ENCODE measurements at places on chromosomes 12 and 14.
A peak's percentile ranks its signal among the peaks of the same experiment; 100 is the strongest.

- DNase-seq: no peak
Observed at GRCh38 chr14:72708708-72709475, 185.0 kb downstream of the DPF3 start.

DNA sequence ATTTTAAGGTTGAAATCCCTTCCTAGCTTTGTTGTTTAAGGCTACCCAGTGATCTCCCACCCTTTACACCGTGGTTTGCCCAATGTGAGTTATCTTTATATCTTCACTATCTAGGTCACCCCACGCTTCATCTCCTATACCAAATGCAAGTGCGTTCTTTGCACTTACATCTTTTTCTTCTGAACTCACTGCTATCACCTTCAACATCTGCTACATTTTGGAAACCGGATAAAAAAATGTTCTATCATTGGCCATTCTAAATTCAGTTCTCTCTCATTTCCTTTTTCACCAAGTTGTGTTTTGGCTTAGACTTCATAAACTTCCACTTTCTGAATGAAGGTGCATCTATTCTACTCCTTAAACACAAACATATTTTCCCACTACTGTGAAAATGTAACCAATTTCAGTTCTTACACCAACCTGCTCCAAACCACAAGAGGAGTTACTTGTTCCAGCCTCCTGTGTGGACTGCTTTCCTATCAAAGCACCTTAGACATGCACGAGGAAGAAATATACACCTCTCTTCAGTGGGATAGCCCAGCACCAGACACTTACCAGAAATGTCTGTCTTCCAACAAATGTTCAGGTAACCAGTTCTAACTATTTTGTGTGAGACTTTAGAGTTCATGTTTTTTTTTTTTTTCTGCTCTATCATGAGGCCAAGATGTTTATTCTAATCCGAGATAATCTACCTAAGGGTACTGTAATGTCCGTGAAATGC lies 21.9 kb downstream of the CLEC9A start:
- peak; percentile 32 for DNase-seq

DNA sequence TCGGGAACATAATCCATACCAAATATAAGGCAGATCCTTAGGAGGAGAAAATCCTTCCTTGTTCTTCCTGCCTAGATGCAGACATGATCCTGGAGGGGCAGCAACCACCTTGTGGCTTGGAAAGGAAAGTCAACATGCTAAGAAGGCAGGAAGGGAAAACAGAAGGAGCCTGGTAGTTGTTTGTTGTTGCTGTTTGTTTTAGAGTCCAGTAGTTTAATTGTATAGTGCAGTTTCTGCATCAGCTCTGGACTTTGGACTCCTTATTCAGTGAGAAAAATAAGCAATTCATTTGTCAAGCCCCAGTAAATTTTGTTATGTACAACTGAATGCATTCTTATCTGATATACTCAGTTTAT lies 45.7 kb upstream of the APPL2 start:
- no peak for DNase-seq

DNA sequence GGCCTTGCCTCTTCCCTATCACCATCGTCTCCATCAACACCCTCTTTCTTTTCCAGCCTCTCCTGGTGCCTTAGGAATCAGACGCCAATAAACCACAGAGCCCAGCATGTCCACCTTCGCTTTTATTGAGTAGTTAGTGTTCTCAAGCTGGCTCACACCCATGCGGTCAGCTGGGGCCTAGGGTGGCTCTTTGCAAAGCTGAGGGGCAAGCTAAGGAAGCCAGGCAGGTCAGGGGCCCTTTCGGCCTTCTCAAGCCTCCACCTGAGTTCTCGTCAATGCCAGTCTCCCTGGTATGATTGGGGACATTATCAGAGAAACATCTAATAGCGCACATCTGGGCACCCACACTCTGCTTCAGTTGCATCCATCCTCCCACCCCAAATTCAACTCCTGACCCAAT lies 737 bp upstream of the TEX52 start:
- DNase-seq: no peak

DNA sequence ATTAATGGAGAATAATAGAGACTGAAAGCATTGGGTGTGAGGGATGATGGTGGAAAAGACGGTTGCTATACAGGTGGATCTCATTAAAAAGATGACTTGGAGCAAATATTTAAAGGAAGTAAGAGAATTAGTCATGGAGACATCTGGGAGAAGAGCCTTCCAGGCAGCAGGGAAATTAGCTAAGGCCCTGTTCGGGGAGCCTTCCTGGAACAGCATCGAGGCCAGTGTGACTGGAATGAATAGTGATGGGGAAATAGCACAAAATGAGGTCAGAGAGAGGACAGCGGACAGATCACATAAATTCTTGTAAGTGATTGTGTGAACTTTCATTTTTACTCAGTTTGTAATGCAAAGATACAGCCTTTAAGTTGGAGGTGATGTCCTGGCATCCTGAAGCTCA lies 842.3 kb downstream of the SLC6A15 start:
- no peak for DNase-seq

DNA sequence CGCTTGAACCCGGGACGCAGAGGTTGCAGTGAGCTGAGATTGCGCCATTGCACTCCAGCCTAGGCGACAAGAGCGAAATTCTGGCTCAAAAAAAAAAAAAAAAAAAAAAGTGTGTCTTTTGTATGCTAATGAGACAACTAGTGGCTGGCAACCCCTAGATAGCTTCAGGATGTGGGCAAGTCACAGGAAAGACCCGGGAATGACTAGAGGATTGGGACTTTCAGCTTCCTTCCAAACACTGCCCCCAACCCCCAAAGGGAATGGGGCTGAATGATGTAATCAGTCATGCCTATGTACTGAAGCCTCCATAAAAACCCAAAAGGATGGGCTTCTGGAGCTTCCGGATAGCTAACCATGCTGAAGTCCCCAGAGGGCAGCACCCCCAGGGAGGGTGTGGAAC lies 28.6 kb downstream of the USP44 start:
- no peak for DNase-seq

DNA sequence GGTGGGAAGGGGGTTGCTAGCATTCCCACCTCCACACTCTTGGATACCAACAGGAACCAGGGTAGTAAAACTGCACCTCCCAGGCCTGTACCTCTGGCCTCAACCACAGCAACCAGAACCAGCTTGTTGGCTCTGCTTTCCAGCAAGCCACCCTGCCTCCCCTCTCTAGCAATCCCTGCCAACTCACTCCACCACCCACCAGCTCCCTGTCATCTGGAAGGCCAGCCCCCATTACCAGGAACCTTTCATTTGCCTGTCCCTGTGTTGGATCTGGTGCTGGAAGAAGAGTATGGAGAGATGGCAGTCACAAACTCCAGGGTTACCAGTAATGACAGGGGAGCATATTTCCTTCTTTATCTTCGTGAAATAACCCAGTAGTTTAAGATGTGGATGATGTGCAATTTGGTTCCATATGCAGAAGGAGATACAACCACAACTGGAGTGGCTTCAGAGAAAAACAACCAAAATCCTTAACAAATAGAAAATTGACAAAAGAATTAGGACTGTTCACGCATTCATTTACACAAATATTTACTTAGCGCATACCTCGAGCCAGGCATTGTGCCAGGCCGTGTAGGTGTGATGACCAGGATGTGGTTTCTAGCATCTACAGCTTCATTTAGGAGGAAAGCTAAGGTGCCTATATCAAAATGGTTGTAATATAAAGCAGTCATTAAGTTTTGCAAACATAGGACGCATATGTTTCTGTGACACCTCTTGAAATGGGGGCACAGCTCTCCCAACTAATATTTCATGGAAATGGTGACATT lies 3.4 kb downstream of the B4GALNT3 start:
- no peak for DNase-seq

DNA sequence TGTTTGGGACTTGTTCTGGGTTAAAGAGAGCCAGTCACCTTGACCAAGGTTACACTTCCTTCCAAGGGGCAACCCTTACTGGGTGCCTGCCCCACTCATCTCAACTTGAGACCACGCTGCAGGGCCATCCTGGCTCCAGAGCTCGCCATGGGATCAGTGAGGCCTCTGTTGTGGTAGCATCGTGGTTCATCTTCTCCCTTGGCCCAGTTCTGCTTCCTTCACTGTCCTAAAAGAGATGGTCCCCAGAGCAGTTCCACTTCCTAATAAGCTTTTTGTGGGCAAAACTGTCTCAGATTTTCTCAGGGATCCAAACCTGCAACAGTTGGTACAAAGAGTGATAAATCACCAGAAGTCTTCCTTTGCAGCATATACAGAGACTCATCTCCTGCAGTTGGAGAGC lies 165.9 kb upstream of the TMEM260 start:
- DNase-seq: no peak

GRCh38 chr14:79852950-79853744 lies 358.2 kb downstream of the DIO2 start:
- DNase-seq: no peak

GRCh38 chr12:93375906-93376305 lies 1.8 kb upstream of the NUDT4 start:
- DNase-seq: no peak

DNA sequence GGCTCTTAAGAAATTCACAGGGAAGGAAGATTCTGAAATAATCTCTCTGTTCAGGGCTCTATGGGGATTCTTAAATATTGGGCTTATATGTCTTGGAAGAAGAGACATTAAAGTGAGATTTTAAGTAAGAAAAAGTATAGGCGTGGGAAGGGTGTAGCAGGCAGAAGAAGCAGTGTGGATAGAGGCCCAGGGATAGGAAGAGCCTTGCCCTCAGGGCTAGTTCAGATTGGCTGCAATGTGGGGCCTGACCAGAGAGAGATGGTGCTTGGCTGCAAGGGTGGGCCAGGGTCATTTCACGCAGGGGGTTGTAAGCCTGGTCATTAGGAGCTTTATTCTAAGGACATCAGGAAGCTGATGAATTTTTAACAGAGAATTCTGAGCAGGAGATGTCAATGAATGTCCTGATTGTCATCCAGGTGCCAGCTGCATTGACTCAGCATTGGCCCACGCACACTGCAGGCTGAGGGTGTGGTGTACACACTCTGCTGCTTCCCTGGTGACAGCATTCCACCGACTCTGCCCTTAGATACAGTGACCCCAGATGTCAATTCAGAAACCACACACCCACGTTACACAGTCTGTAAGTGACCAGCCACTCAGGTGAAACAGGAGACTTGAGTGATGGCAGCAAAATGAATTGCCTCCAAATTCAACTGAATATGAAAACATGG lies 582.5 kb downstream of the NRXN3 start:
- no peak for DNase-seq

All from hematopoietic multipotent progenitor cell treated with erythropoietin and hydrocortisone succinate and interleukin-3 and kit ligand, for 6 days (in vitro differentiated cells).